ENCODE measurements at places on chromosomes 6 and 20.

GRCh38 chr6:157223021-157223430, 100.3 kb downstream of the TMEM242 start:
- peak; percentile 62 for DNase-seq

GRCh38 chr6:18497006-18497405, 109.9 kb downstream of the RNF144B start:
- DNase-seq: no peak

DNA sequence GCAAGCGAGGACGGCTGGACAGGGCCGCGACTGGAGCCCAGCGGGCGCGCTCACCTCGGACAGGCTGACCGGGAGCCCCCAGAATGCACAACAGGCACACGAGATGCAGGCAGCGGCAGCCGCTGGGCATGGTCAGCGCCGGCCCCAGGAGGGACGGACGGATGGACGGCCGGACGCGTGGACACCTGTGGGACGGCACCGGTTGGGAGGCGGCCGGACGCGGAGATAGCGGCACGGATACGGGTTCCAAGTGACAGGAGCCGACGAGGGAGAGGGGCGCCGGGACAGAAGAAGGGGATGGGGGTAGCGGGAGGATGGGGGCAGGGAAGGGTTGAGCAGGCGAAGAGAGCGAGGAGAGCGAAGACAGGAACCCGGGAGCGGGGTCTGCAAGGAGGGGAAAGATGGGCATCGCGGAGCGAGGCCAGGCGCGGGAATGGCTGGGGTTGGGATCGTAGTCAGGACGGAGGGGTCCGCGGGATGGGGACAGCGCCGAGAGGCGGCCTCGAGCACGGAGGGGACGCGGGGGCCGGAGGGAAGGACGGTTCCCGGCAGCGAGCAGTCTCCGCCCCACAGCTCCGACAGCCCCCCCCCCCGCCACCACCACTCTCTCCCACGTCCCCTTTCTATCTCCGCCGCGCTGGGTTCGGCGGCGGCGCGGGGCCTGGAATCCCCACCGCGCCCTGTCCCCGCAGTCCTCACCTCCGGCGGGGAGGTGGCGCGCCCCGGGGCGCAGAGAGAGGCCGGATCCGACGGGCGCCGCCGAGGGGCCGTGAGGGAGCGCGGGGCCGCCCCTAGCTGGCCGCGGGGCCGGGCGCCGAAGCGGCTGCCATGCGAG, 435 bp downstream of the DLK2 start:
- peak; percentile 65 for DNase-seq

GRCh38 chr6:91824331-91824730, 1237.5 kb upstream of the MAP3K7 start:
- DNase-seq: no peak

DNA sequence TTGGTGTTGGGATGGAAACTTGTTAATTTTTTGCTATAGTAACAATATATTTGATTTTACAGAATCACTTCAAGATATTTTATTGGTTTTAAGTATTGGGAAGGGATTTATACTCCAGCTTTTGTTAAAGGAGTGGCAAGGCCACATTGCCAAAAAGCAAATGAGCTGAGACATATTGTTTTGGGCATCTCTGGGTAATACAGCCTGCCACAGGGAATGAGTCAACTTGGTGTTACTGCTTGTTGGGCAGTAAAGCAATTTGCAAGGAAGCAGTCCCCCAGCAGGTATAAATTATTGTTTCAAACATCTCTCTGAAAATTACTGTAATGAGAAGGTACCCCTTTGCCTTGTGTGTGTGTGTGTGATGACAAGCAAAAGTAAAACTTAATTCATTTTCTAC, 868.3 kb upstream of the FLRT3 start:
- no peak for DNase-seq

All from germinal center (tissue), 1 donor.